ENCODE measurements at places on chromosomes 12 and 14.

GRCh38 chr12:66036317-66036716, 94.2 kb downstream of the LLPH start:
- DNase-seq, result peak; percentile 94

- DNase-seq, result no peak
Measured at GRCh38 chr12:78555802-78556201, 308.8 kb upstream of the SYT1 start.

DNA sequence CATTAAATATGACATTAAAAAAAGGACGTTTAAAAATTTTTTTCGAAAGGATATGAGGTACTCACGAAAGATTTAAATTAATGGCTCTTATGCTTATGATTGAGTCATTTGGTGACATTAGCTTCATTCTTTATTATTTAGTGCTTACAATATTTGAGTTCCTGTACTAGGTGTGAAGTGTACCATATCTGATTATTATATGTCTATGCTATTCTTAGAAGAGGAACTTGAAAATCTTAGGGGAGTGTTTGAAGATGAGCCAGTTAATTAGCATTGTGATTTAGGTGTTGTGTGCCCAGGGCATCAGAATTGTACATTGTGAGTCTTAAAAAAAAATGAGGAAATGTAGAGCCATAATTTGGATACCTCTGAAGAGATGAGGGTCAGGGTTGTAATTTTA, 118.6 kb downstream of the FUT8 start:
- DNase-seq, result no peak

DNA sequence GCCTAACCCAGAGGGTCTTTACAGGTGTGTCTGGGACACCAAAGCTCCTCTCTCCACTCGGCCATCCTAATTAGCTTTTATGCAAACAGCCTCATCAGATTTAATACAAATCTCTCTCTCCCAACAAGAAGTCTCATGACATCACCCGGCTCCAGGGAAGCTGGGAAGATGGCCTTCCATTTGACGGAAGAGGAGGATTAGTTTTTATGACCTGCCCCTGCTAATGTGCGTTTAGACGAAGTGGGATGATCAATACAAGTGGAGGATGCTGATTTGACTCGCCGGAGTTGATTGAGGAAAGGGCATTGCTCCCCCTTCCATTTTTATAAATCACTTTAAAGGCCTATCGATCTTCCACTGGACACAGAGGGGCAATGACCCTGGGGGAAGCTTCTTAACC, 239.2 kb downstream of the BCL11B start:
- DNase-seq, result no peak

- DNase-seq, result no peak
Measured at GRCh38 chr14:99075061-99075460, 196.9 kb downstream of the BCL11B start.

- no peak for DNase-seq
Measured at GRCh38 chr12:52515319-52515646, 4.9 kb downstream of the KRT5 start.

GRCh38 chr12:89386138-89386537, 33.8 kb upstream of the DUSP6 start:
- no peak for DNase-seq

DNA sequence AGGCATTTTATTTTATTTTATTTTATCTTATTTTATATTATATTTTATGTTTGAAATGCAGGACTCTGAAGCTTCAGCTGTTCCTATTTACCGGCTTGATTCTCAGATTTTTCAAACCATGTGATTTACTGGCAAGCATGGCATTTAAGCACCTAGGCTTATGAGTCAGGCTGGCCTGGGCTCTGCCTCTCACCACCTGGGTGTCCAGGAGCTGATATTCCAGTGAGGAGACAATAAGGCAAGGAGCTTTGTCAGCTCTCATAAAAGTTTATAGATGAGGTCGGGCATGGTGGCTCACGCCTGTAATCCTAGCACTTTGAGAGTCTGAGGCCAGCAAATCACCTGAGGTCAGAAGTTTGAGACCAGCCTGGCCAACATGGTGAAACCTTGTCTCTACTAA, 2.1 kb downstream of the DAO start:
- DNase-seq, result no peak

DNA sequence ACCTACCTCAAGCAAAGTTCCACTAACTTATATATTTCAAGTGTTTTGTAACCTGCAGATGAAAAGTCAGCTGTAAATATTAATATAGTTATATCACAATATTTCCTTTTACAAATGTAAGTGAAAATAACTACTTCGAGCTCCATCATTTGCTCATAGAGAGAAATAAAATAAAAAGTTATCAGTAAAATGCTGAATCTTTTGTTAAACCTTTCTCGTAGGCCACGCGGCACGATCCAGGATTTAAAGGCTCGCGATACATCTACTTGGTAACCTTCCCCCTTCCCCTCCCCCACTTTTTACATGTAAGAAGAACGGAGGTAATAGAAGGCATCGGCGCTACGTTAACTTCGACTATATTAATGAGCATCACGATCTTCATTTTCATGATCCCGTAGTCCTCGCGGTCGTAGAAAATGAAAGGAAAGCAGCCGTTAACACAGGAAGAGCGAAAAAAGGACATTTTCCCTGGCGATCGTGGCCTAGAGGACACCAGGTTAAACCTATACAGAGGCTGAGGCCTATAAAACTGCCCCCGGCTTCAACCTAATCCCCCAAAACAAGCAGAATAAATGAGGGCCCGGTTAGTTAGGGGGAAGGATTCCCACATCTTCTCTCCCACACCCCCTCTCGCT, 508 bp downstream of the HNRNPC start:
- DNase-seq, result no peak

DNA sequence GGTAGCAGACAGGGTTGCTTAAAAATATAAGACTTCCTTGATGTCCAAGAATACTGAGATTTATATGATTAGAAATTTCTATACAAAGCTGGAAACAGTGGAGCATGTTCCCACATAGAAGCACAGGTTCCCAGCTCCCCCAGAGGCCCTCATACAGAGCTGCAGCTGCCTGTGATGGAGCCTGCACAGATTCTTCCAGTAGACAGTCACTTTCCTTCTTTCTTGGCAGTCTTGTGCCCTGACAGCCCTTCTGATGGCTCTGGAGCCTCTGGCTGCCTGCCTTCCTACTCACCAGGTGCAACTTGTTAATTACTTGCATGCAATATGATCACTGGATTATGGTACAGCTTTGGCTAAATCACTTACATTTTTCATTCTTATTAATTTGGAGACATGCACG, 44.4 kb downstream of the BICD1 start:
- no peak for DNase-seq

DNA sequence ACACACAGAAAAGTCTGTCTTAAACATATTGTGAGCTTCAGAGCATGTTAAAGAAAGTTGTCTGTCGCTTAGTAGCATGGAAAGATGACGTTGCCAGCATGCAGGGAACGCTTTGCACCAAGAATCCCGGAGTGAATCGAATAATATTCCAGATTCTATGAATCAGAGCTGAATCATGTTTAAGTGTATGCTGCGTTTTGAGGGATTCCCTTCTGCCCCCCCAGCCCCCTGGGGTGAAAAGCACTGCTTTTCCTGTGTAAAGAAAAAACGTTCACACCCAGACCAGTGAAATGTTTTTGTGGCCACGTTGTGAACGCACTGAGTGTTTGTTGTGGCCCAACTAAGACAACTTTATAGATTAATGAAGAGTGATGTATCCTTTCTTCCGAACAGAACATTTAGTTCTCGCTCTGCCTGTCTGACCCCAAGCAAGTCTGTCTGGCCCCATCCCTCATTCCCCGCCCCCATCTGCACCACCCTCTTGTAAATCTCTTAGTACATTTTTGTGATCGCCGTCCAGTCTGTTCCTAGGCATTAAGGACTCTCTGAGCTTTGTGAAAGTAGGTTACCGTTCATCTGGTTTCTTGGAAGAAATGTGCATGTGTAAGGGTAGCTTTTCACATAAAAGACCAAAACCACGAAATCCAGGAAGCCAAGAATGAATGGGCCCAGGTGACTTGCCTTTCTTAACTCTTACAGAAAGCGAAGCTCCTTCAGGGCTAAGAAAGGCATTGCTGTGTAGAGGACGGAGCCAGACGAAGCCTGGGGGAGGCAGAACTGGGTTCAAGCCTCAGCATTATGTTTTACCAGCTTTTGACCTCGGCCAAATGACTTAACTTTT, 103.0 kb downstream of the SAMD4A start:
- DNase-seq, result no peak

DNA sequence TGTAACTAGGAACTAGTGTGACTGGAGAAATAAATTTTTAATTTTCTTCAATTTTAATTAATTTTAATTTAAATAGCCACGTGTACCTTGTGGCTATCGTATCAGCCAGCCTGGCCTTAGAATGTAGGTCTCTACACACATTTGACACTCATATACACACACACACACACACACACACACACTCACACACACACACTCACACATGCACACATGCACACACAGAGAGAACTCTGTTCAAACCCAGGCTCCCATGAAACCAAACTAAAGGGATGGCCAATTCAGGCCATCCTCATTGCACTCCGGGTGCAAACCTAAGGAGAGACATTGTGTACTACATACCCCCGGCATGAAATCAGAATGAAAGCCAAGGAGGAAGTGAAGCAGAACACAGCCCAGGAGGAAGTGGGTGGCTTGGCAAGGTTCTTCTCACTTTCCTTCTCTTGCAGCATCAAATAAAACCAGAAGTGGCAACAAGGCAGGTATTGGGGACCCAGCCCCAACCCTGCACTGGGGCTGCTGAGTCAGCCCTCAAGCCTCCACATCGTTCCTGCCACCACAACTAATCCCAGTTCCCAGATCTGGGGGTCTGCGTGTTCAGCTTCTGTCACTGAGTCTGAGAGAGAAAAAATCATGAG, 26.2 kb upstream of the CHPT1 start:
- no peak for DNase-seq

- no peak for DNase-seq
Measured at GRCh38 chr12:132505105-132505851, 15.3 kb downstream of the FBRSL1 start.

GRCh38 chr14:100187247-100187833, 27.9 kb upstream of the DEGS2 start:
- no peak for DNase-seq

DNA sequence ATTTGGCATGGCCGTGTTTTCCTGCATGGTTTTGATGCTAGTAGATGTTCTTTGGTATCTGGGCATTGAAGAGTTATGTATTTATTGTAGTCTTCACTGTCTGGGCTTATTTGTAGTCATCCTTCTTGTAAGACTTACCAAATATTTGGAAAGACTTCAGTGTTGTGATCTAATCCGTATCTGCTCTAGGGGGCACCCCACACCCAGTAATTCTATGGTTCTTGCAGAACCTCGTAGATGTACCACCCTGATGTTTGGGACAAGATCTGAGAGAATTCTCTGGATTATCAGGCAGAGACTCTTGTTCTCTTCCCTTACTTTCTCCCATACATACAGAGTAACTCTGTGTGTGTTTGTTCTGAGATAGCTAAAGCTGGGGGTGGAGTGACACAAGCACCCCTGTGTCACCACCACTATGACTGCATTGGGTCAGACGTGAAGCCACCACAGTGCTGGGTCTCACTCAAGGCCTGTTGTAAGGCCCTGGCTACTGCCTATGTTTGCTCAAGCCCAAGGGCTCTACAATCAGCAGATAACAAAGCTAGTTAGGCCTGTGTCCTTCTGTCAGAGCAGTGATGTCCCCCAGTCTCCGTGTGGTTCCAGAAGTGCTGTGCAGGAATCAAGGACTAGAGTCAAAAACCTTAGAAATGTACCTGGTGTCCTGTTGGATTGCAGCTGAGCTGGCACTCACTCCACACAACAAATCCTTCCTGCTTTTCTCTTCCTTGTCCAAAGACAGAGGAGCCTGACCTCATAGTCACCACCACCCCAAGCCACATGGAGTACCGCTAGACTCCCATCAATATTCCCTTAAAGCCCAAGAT, 9.6 kb downstream of the RDH16 start:
- no peak for DNase-seq

- DNase-seq, result no peak
Measured at GRCh38 chr14:86420131-86420530, 890.2 kb downstream of the FLRT2 start.

- DNase-seq, result no peak
Measured at GRCh38 chr12:66549050-66549389, 129.9 kb downstream of the GRIP1 start.
